ENCODE measurements at places on chromosomes 13 and 19. TPM values are rescaled to one million over a fixed set of nuclear protein-coding genes. Genes with fewer than 3 reads are reported as not detected.

The CD33 gene
- 0.51 TPM for total RNA-seq

The PRR22 gene
- 4.7 TPM for total RNA-seq

The PSG1 gene
- total RNA-seq: not detected

The CATSPERD gene
- 0.07 TPM for total RNA-seq
